ENCODE measurements at places on chromosomes 2 and 18.

DNA sequence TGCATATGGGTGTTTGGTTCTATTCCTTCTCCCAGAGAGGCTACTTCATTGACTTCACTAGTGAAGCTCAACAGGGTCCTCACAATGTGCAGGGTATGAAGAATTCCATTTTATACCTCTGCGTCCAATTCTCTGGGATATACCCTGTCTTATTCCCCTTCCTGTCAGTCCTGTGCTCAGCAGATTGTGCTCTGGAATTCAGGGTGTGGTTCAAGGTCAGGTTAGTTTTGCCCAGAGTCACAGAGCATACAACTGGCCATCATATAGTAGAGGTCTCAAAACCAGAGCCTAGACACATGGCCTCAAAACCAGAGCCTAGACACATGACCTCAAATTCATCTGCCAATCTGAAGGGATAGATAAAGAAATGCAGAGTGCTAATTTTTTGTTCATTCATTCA lies 38.8 kb upstream of the VIT start:
- DNase-seq: no peak

GRCh38 chr18:8847900-8848299 lies 142.5 kb downstream of the MTCL1 start:
- no peak for DNase-seq

GRCh38 chr2:3752376-3752775 lies 49.0 kb downstream of the DCDC2C start:
- no peak for DNase-seq

- no peak for DNase-seq
These were observed 47.1 kb upstream of the CCBE1 start for GRCh38 chr18:59744271-59744721.

GRCh38 chr2:128369602-128370467 lies 51.2 kb upstream of the HS6ST1 start:
- no peak for DNase-seq

DNA sequence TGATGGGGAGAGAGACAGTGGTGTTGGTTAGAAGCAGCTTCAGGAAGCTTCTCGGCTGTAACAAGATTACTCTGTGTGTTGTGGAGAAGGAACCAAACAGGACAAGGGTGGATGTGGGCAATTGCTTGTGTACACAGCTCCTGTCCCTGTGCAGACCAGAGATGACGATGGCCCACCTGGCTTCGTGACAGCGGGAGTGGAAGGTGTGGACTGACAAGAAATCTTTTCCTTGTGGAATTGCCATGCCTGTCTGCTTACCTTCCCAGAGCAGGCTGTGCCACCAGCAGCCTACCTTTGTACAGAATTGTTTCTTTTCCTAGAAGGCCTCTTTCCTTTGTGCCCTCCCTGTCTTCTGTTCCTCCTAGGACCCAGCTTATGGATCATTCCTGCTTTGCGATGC lies 93.8 kb downstream of the ITGB1BP1 start:
- no peak for DNase-seq

DNA sequence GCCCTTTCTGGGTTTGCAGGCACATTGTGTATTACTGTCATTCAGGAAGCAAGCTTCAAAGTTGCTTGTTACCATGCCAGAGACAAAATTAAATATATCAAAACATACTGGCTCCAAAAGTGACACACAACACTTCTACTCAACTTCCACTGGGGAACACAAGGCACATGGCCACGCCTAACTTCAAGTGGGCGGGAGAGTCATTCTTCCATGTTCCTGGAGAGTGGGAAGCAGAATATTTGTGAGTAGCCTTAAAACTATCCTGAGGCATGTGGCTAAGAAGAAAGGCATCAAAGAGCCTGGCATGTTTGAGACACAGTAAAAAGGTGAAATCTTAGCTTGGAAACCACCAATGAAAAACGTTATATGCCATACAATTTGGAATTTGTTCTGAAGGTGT lies 90.5 kb upstream of the TACR1 start:
- DNase-seq: no peak

- no peak for DNase-seq
These were observed 19.1 kb upstream of the B3GNT2 start for GRCh38 chr2:62176801-62177200.

- DNase-seq: no peak
These were observed 260.0 kb downstream of the TNS1 start for GRCh38 chr2:217742841-217743240.

DNA sequence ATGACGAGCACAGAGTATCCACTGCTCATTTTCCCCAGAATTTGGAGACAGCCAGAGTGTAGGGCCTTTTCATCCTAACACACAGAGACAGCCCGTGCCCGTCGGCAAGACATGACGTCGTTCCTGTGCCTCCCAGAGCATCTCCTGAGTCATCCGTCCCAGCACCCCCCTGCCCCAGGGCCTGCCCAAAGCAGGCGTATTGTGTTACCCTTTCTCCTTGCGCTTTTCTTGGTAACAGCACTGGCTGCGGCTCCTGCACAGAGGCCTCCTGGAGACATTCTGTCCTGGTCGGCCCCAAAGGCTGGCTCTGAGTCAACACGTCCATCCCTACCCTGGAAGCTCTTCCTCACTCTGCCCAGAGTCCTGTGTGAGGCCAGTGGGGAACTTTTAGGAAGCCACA lies 217.1 kb downstream of the KLHL29 start:
- DNase-seq: no peak

DNA sequence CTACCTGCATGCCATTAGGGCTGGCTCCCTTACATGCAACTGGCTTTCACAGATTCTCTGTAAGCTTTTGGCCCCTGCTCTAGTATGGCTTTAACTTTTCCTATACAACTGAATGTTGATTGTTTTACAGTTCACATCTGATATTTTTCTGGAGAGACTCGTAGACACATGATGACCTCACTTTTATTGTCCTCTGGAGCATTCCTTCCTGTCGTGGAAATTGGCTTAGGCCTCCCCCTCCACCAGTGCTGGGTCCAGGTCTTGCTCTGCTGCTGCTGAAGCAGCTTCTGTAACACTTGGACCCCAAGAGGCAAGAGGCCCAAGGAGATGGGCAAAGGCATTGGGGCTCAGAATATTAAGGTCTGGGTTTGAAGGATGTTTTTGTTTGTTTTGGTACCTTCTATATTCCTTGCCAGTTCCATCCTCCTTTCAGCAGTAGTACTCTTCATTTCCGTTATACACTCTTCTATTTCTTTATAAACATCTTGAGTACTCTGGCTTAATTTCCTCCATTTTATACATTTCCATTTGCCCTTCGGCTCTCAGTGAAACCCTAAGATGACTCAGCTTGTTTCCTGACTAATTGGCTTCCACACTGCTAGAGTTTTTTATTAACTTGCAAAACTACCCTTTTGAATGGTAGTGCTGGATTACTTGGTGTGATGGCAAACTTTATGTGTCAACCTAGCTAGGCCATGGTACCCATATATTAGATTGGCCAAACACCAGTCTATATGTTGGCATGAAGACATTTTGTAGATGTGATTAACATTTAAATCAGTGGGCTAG lies 219.8 kb downstream of the CDCA7 start:
- no peak for DNase-seq

DNA sequence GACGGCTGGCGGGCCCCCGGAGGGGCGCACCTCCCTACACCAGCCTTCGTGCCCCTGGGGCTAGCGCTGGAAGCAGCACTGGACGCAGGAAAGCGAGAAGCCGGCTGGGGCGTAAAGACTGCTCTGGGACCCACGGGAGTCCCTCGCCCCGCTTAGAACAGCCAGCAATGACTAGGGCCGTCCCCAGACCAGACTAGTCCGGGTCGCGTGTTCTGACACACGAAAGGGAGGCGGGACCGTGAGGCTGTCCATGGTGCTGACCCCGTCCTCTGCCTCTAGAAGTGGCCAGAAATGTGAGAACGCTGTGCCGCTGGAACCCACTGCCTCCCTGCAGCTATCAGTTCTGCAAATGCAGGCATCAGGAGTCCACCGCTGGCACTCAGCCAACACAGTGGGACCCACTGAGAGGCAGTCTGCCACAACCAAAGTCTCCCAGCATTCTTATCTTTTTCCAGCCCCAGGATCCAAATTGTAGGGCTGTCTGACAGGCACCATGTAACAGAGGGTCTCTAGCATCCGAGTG lies at the start of gene UCN:
UCN (minus strand) TSS at position 87 of the 523 bp plus-strand sequence. CDS start 550 bp downstream, outside the sequence.
- DNase-seq: no peak

- peak; percentile 1 for DNase-seq
These were observed 185.7 kb upstream of the KLHL29 start for GRCh38 chr2:23199115-23199918.

- DNase-seq: no peak
These were observed 1.4 kb upstream of the ITGAV start for GRCh38 chr2:186588421-186588820.

GRCh38 chr18:55179835-55180234 lies 220.6 kb upstream of the CCDC68 start:
- no peak for DNase-seq

GRCh38 chr2:232420463-232421188 lies 14.0 kb downstream of the ALPG start:
- peak; percentile 18 for DNase-seq

DNA sequence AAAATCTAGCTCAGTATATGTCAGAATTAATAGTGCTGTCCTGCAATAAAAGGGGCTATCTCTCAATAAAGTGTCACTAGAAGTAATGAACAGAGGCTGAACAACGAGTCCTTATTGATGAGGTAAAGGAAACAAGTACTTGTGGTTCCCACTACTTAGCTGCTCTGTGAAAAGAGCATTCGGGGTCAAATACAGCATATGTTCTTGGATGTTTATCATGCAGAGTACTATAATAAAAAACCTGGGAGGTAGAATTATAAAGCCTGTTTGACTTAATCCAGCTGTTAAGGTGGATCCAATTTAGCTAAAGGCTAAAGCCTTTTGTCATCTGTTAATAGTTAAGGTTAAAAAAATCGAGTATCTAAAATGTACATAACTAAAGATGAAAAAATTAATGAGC lies 32.4 kb downstream of the SLC35F5 start:
- no peak for DNase-seq

- no peak for DNase-seq
These were observed 37.5 kb downstream of the SCN1A start for GRCh38 chr2:166090346-166090745.

GRCh38 chr18:2887470-2887869 lies 40.7 kb downstream of the EMILIN2 start:
- DNase-seq: no peak

DNA sequence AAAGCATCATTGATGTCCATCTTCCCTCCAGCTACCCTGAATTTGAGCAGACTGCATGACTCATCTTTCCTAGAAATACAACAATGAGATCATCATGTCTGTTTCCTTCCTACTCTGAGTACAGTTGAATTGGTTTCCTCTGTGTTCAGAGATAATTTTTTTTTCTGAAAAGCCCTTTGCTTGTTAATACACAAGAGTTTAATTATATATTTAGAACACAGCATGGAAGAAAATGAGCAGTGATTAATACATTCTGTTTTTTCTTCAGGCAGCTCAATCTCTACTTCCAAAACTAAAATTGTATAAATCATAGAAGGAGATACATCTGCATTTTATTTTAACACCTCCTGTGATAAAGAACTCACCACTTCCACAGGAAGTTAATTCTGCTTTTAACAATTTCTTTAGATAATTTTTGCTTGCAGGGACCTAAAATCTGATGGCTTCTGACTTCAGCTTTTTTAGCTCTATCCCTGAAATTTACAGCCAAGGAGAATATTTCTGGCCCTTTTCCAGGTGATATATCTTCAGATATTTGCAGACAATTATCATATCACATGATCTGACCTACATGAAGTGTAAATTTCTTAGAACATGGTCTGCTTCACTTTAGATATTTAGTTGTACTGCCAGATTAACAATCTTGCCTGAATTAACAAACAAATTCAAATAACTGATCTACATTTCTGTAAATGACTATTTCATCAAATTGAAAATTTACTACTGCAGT lies 249.0 kb downstream of the TRIB2 start:
- DNase-seq: no peak

DNA sequence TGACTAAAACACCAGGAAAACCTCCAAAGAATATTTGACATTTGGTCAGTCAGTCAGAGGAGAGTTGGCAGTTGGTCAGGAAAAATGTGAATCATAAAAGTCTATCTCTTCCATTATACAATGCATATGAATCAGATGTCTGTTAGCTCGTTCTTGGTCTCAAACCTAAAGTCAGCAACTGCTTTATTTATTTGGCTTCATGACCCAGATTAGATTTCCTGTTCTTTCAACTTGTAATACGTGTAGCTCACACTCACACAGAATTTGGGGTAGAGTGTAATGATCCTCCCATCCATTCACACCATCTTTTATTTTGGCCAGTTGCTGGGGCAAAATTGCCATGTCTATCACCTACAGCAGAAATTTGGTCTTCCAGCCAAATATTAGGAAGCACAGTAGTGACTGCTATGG lies 81.9 kb upstream of the COL5A2 start:
- DNase-seq: no peak

GRCh38 chr2:138922973-138923563 lies 142.9 kb upstream of the NXPH2 start:
- peak; percentile 10 for DNase-seq

GRCh38 chr2:109481196-109481555 lies 132.6 kb downstream of the SEPTIN10 start:
- DNase-seq: no peak

DNA sequence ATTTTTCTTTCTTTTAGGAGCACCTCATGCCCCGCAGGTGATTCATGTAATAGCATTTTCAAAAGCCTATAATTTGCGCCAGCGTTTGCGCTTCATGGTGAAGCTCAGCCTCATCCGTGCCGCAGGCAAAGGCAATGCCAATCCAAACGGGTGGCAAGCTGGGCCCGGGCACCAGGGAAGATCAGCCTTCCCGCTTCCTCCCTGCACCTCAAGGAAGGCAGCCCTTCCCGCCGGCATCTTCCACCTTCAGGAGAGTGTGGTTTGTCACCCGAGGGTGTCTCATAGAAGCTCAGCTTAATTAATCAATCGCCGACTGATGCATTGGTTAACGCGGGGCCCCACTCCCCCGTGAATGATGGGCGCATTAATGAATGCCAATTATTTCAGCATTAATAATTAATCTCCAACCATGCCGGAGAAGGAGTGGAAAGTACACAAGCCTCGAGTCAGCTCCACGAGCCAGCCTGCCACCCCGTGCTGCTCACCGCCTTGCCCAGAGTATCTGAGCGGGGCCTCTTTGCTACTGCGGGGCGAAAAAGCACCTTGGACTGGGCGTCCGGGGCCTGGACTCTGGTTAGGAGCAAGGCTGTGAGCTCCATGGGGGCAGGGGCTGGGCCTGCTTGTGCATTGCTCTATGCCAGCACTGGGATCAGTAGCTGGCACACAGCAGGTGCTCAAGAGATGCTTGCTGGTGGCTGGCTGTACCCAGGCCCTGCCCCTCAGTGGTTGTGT lies 13.0 kb downstream of the INHBB start:
- DNase-seq: no peak

GRCh38 chr2:85769983-85770362 lies 16.2 kb downstream of the ATOH8 start:
- DNase-seq: no peak

Data from NCI-H1092 treated with DMSO at 0.1 percent for 48 hours (cell line).